Activated CD8-positive, alpha-beta memory T cell treated with anti-CD3 and anti-CD28 coated beads for 1 hour (primary cell): ENCODE measurements at places on chromosomes 6 and 20.

- peak; percentile 30 for DNase-seq
Measured at GRCh38 chr6:90295854-90296340, 746 bp downstream of the BACH2 start.

- no peak for DNase-seq
Measured at GRCh38 chr20:13934992-13935894, 55.2 kb downstream of the SEL1L2 start.

GRCh38 chr6:150536835-150537234 is 62.9 kb upstream of the PLEKHG1 start:
- no peak for DNase-seq

DNA sequence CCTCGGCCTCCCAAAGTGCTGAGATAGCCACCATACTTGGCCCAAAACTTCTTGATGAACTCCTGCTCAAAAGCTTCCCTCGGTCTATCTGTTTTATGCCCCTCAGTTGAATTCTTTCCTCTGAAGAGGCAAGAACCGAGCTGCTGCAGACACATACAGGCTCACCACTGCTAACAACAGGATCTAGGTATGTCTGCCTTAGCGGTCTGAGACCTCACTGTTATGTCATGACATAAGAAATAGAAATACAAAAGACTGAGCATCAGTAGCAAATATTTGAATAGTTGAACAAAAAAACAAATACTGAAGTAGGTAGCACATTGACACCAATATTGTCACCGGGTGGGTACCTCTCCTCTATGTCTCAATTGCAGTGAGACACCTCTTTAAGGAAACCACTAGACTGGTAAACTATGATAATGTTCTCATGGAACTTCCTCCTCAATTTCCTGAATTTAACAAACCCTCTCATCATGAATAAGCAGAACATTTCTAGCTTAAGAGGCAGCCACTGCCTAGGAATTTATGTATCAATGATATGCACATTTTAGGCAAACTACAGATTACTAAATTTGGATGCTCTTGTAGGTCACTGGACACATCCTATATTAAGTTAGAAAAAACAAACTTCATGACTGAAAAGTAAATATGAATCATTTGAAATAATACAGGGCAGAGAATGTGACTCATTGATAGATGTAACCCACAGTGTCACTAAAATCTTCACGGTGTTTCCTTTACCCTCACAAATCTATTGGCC is 9.4 kb upstream of the STXBP5 start:
- DNase-seq, result no peak

GRCh38 chr6:158031381-158032353 is 50.0 kb downstream of the SYNJ2 start:
- peak; percentile 30 for DNase-seq

- no peak for DNase-seq
Measured at GRCh38 chr6:46935687-46936086, 13.9 kb upstream of the ADGRF5 start.

DNA sequence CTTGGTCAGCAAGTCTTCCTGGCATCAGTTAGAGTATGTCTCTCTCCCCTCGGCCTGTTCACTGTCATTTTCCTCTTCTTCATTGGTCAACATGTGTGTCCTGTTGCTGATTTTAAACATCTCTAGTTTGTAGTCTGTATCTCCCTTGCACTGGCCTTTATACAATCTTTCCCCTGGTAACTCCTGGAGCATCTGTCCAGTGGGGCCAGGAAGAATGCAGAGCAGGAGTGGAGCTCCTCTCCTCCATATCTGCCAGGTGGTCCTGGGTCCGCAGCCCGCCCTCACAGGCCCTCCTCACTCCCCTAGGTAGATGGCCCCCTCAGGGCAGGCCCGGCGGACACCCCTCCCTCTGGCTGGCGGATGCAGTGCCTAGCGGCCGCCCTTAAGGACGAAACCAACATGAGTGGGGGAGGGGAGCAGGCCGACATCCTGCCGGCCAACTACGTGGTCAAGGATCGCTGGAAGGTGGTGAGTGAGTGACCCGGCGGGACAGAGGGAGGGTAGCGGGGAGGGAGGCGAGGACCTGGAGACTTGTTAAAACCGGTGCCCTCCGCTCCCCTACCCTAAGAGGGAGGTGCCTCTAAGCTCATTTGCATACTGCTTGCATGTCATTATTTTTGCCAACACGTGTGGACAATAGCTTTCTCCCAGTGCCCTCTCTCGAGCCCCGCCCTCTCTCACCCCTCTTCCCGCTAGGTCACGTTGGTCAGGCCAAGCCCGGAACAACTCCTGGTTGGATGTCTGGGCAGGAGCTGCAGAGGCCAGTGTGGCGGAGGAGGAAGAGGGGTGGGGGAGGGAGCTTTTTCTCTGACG is 3.2 kb downstream of the TTBK1 start:
- no peak for DNase-seq

DNA sequence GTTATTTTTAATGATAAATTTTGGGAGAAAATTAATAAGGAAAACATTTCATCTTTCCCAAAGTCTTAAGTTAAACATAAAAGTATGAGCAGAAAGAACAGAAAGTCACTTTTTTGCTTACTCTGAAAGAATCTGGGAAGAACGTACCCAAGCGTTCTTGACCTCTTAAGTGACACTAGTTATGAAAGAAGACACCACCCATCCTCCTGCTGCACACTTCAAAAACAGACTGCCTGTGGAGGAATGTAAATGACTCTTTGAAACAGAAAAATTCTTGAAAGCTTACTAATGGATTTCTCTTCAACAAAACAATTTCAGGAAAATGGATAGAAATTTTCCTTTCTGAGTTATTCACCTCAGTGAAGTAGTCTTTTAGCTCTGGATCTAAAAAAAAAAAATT is 227.7 kb downstream of the MEI4 start:
- no peak for DNase-seq

DNA sequence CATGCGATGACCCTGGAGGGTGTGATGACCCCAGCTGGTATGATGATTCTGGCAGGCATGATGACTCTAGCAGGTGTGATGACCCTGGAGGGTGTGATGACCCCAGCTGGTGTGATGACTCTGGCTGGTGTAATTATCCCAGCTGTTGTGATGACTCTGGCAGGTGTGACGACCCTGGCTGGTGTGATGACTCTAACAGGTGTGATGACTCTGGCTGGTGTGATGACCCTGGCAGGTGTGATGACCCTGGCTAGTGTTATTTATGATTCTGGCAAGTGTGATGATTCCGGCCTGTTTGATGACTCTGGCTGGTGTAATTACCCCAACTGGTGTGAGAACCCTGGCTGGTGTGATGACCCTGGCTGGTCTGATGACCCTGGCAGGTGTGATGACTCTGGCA is 427.2 kb downstream of the QKI start:
- DNase-seq, result no peak

GRCh38 chr6:165042912-165043311 is 266.5 kb downstream of the C6orf118 start:
- DNase-seq, result no peak

- no peak for DNase-seq
Measured at GRCh38 chr6:5659467-5659866, 347.3 kb downstream of the NRN1 start.

DNA sequence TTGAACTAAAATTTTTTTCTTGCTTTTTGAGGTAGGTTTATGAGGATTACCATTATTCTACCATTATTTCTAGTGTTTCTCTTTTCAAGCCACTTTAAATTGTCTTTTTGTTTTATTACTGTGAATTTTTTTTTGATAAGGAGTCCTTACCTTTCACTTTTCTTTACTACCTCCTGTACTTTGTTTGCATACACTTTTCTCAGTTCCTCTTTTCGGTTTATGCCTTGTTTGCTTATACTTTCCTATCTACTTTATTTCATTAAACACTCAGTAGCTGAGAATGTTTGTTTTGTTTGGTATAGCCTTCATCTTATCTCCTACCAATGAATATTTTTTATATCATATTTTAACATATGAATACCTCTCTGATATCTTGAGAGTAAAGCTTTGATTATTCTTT is 147.9 kb downstream of the TFAP2B start:
- no peak for DNase-seq

GRCh38 chr20:24462460-24463010 is 6.9 kb upstream of the SYNDIG1 start:
- DNase-seq, result no peak

DNA sequence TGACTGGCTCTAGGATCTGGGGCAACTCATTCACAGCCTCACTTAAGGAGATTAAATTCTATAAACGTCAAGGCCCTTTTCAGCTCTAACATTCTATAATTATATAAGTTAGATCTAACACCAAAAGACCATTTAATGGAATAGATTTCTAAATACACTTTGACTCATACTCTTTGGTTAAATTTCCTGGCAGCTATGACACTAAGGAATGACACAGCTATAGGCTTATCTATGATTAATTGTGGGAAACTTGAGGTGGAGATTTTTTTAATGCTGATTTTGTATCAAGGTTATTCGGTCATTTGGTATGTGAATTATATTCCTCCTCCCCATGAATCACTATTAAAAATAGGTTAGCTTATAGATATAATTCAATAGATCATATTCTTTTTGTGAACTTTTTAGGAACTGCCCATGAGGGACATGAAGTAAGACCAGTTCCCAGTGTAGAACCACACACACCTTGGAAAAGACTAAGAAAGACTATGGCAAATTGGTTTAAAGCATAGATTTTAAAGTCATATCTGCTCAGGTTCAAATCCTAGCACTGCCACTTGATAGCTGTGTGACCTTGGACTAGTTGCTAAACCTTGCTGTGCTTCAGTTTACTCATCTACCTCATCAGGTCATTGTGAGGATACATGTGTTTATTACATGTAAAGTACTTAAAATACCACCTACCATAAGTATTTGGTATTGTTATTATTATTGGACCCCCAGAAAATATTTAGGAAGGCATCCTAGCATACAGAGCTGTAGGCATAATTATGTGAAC is 116.0 kb downstream of the CRYBG1 start:
- no peak for DNase-seq

- DNase-seq, result no peak
Measured at GRCh38 chr6:84967389-84967788, 203.0 kb upstream of the TBX18 start.

GRCh38 chr6:115612796-115613479 is 447.8 kb downstream of the FRK start:
- DNase-seq, result no peak

DNA sequence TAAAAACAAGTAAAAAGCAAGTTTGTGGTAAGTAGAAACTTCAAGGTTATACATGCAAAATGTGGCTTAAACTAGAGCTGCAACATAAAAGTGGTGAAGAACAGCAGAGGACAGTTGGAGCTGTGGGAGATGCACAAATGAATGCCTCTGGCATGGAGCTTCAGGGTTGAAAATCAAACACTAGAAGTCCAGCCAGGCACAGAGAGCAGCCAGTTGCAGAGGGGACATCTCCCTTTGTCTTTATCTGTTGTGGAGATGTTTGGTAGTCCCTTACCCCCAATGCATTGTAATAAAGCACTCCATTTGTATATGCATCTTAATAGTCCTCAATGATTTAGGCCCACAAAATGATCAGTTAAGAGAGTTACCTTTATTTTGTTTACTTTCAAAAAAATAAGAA is 73.1 kb upstream of the C20orf144 start:
- no peak for DNase-seq

DNA sequence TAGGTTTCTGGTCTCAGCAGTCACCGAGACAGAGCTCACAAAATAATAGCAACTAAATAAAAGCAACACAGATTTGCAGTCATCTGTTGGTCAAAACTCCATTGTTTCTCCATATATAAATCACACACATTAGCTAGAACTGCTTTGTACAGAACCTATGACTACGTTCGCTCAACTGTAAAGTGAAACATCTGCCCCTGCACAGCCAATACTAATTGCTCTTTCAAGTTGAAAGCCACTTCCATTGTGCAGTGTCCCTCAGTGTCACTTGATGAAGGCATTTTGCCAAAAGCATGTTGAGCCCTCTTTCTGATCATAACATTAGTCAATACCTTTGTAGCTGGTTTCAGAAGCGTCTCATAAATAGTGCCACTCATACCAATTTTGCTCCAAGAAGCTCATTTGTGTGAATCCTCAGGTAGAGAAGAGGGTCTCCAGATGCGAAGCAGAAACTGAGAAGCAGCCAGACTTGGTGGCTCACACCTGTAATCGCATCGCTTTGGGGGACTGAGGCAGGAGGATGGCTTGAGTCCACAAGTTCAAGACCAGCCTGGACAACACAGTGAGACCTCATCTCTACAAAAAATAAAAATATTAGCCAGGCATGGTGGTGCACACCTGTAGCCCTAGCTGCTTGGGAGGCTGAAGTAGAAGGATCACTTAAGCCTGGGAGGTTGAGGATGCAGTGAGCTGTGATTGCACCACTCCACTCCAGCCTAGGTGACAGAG is 68.9 kb downstream of the PERP start:
- no peak for DNase-seq

DNA sequence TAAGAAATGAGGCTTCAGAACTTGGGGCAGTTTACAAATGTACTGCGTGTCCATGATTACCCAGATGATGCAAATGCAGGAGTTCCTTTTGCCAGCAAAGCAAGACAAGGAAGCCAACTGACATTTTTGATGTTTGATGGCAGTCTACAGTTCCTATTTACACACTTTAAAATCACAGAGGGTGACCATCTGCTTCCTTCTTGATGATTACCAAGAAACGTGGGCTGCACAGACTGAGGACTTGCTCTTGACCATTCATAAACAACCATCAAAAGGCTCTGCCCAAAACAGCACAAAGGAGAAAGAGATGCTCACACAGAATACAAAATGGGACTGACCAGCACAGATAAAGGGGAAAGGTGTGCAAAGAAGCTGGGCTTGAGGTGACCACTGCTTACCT is 79.8 kb upstream of the TRAF3IP2 start:
- DNase-seq, result no peak

DNA sequence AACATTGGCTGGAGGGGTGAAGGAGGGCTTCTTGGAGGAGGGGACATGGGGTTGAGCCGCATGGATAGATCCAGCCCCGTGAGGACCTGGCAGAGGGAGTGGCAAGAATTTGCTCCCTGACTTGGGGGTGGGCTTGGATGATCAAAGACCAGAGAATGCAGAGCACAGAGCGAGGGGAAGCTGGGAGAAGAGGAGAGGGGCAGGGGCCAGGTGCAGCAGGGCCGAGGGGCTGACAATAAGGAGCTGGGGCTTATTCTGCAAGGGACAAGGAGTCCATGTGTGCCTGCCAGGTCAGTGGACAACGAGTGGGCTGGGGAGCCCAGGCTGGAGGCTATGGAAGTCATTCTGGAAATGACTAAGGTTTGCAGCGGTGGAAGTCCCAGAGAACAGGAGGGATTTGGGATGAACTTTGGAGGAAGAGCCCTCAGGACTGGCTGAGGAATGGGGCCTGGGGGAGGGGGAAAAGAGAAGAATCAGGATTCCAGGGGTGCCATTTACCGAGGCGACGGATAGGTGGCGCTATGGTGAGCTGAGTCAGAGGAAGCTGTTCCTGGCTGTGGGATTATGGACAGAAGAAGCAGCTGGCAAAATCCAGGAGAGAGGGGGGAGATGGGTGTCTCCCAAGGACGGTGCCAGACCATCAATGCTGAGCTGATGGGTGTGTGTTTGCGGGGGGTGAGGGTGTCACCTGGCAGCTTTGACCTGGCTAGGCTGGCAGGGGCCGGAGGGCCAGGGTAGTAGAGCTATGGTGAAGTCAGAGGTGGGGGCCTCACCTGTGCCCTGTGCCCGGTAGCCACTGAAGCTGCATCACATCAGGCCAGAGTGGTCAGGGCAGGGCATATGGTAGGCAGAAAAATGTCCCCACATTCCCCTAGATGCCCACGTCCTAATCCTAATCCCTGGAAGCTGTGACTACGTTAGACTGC is 7.8 kb downstream of the KCNG1 start:
- no peak for DNase-seq
